ENCODE measurements at places on chromosomes 6 and 20.

DNA sequence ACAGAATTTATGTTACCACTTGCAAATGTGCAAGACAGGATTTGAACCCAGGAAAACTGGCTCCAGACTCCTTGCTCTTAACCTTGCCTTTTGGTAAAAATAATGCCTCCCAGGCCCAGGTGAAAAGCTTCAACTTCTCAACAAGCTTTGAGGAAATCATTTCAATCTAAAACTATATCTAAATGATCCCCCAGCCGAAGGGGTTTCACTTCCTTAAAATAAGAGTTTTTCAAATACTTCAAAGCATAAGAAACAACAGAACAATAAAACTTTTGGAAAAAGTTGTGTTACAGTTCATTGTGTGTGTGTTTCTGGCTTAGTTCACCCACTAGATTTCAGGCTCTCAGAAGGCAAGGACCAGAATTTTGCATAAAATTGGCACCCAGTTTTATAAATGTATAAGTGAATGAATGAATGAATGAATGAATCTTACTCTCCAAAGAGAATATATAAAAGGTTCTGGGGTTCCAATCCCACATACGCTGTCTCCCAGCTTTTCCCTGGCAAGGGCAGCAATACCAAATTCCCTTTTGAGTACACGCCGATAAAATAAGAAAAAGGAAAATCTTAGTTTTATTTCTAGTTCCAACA is 5.4 kb downstream of the OR2H2 start:
- no peak for DNase-seq

GRCh38 chr20:32191873-32192272 is 15.7 kb downstream of the PLAGL2 start:
- peak; percentile 60 for DNase-seq

GRCh38 chr20:53570446-53571276 is 23.0 kb downstream of the ZNF217 start:
- DNase-seq: no peak

DNA sequence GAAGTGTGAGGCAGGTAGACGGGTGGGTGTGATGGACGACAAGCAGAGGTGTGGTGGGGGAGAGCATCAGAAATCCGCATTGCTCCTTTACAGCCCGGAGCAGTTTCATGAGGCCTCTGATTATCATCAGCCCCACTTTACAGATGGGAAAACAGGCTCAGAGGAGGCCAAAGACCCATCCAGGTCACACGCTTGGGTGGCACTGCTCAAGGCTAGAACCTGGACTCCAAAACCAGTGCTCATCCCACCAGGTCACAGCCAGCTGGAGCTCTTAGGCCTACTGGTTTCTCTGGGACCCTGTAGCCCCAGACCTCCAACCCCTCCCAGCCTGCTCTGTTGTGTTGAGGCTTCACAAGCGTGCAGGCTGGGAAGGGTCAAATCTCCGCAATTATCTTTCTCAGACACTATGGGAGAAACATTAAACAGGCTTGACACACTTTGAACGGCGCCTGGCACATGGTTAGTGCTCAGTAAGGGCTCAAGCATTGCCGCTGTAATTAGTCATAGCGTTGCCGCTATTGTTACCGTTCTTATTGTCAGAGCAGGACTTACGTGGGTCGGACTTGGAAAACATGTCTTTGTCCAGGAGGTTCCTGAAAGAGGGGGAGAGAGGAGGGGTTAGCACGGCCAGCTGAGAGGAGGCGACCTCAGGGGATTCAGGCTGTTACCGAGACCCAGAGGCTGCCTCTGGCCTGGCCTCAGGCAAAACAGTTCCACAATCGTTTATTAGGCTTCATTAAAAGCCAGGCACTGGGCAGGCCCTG is 16.6 kb downstream of the CPNE5 start:
- DNase-seq: no peak
